ENCODE measurements at places on chromosomes 16 and 17.

DNA sequence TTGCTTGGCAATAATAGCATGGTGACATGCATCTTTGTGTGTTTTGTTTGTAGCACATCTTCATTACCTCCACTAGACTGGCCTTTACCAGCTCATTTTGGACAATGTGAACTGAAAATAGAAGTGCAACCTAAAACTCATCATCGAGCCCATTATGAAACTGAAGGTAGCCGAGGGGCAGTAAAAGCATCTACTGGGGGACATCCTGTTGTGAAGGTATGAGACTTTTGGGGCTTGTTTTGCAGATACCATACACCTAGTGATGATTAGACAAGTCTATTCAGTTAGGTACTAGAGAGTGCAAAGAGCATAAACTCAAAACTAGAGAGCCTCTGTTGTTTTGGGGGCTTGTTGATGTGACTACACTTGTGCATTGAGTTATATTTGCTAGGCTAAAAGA, 41.2 kb downstream of the NFATC3 start:
- DNase-seq: no peak

DNA sequence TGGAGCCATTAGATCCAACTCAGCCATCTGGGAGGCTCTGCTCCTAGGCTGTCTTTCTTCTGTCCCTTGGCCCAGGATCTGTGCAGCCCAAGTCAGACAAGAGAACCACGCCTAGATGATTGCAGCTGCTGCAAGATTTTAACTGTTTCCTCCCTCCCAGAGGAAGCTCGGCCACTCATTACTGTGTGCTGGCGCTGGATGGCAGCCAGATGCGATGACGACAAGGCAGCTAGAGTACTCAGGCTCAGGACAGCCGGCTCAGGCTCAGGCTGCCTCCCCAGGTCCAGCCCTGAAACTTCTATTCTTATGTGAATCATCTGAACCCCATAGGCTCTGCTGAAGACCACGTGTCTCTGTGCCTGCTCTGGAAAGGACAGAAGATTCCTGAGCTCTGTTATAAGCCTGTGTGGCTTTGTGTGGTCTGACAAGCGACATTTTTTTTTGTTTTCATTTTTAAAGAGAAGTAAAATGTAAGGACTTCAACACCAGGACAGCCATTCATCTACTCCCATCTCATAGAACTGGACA, 32.1 kb upstream of the FBXW10B start:
- DNase-seq: peak; percentile 100

- no peak for DNase-seq
These were observed 9.9 kb downstream of the C16orf86 start for GRCh38 chr16:67676516-67676915.

DNA sequence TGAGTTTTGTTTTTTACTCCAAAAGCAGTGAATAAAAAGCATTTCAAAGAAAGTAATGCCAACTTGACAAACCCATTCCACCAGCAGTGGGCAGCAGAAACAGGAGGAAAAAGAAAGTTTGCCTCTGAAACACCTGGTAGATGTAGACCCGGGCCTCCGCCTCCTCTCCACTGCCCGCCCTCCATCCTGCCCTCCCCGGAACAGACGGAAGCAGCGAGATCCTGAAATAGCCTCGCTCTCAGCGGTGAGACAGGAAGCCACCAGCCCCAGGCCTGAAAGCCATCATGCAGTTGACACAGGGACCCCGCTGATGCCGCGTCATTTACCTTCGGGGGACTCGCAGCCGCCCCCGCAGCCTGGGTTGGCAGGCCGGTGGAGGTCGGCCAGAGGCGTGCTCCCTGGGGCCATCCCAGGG, 67.8 kb downstream of the C16orf78 start:
- DNase-seq: no peak

- no peak for DNase-seq
These were observed 116.5 kb downstream of the CYLD start for GRCh38 chr16:50858376-50858775.

GRCh38 chr16:82995924-82996441, 369.2 kb downstream of the CDH13 start:
- peak; percentile 62 for DNase-seq

DNA sequence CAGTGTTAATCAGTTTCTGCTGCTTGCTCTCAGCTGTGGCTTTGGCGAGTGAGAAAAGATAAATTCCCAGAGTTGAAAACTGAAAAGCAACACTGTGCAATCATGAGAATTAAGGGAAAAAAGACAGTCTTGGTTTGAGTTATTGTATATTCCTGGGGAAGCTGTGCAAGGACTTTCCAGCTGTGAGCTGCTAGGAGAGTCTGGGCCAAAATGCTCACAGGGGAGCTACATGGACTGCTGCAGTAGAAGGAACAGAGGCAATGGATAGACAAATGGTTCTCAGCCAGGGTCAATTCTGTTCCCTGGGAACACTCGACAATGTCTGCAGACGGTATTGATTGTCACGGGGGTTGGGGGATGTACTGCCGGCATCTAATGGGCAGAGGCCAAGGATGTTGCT, 102.0 kb upstream of the ADAMTS18 start:
- no peak for DNase-seq

- peak; percentile 89 for DNase-seq
These were observed at the start of gene METTL9 for GRCh38 chr16:21599122-21600030. TSS of gene METTL9 (plus strand) at chr16:21599577. CDS start at chr16:21599734, 157 bp downstream.

GRCh38 chr17:61846761-61847375, 16.5 kb downstream of the BRIP1 start:
- DNase-seq: no peak

- no peak for DNase-seq
These were observed 38.2 kb downstream of the CBFA2T3 start for GRCh38 chr16:88938777-88939244.

GRCh38 chr17:37160944-37161343, 212.2 kb downstream of the AATF start:
- DNase-seq: peak; percentile 65

GRCh38 chr17:34321964-34322363, 2.7 kb downstream of the CCL8 start:
- DNase-seq: no peak

- DNase-seq: no peak
These were observed 1.0 kb downstream of the KRTAP2-2 start for GRCh38 chr17:41054025-41054424.

DNA sequence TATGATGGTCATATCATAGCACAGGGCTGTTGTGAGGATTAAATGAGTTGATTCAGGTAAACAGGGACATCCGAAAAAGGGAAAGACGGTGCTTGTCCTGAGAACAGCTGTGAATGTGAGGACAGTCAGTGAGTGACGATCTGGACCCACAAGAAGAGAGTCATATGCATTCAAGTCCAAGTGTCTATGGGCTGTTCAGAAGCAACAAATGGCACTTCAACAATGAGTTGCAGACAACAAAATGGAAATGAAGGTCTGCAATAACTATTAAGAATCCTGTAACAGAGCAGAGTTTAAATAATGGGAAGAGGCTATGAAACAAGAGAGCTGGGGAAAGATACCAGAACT, 100.3 kb downstream of the ADCY9 start:
- no peak for DNase-seq

DNA sequence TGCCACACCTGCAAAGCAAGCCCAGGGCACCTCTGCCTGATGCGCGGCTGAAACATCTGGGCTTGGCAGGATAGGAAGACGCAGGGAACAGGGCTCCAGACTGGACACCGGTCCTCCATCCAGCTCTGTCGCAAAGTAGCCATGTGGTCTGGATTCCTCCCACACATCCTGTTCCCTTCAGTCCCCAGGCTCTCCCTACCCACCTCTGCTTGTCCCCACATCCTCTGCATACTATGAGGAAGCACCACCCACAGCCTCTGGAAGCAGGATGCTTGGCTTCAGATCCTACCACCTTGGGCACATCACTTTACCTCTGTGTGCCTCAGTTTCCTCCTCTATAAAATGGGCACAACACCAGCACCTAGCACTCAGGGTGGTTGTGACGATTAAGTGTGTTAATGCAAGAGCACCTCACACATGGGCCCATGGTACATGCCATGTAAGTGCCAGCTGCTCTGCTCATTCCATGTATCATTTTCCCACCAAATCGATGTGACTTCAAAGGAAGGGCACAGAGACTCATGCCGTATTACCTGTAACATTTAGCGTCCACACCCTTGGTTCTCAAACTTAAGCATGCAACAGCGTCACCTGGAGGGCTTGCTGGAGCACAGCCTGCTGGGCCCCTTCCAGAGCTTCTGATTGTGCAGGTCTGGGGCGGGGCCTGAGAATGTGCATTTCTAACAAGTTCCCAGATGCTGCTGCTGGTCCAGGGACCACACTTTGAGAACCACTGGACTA, 138.6 kb upstream of the SDK2 start:
- no peak for DNase-seq

DNA sequence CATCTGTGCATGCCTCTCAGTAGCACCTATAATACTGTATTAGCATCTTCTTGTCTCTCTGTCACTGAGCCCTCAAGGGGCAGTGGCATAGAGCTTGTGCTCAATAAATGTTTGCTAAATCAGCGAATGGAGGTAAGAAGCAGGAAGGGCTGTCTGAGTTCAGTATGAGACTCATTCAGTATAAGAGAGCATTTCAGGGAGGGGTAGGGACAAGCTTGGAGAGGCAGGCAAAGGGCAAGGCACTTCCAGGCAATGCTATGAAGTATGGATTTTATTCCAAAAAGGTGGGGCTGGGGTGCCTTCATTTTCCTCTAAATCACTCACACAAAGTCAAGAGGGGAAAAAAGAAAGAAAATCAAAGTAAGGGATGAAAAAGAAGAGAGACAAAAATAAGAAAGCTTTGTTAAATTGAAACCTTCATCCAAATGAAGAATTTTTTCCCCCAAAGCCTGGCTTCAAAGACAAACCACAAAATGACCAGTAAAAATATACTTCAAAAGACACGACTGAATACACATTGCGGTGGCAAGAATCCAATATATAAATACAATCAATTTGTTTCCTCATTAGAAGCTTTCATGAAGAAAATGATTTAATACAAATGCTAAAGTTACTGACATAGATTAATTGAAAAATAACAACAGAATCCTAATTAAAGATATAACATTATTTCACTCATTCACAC, 51.2 kb downstream of the SKAP1 start:
- no peak for DNase-seq

DNA sequence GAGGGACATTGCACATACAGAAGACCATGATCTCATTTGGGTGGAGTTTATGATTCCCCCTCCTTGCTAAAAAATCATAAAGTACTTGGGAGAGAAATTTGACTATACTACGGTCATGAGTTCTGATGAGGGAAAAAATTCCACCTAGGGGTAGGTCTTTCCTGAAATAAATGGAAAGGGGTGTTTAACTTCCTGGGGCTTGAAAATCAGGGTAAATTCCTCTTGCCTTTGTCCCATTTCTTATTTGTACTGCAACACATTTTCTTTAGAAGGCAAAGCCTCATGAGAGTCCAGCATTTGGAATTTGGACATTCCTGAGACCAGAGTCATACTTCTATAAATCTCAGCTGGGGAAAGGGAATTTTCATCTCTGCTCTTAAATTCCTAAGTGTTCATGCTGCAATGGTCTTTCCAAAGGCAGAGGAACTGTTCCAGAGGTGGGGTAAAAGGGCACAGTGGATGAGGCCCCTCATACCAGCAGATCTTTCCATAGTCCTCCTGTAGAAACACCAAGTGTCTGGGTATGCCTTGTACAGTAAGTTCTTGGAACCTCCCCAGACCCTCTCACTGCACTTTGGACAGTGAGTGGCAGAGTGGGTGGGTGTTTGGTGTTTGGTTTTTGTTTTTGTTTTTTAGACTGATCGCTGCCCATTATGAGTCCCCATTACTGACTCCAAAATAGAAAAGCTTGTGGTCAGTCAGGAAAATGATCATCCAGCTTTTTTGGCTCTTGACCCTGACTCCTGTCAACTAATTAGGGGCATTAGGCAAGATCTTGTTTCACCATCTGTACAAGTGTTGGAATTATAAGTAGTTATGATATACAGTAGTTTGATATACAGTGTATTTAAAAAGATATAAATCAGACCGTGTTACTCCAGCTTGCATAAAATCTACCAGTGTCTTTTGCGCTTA, 6.0 kb downstream of the LYRM1 start:
- peak; percentile 78 for DNase-seq

DNA sequence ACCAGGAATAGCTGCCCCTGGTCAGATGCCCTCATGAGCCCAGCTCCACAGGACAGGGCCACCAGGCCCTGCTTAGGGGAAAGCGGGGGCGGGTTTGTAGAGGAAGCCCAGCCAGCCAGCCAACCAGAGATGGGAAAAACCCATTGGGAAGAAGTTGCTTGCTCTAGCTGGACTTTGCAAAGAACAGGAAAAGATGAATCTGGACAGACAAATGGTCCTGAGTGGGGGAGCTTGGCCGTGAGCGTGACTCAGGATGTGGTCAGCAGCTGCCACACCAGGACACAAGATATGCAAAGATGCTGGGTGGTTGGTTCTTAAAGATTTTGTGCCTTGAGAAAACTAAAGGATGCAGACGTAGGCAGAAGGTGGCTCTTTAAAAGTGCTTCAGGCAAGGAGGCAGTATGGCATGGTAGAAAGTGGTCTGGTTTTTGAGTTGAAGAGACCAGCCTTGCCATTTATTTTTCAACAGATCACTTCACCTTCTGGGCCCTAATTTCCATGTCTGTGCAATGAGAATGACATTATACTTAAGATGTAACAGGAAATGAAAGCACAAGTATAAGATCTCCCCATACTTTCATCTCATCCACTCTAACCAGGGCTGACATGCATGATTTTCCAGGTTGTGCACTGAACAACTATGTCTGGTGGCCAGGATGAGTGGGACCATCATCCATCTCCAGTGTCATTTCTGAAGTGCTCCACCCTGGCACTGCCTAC, 27.8 kb upstream of the HEATR6 start:
- peak; percentile 70 for DNase-seq

Data from HFFc6 (cell line).